HFFc6 (cell line): ENCODE measurements at places on chromosomes 1 and 21. TPM values are rescaled to one million over a fixed set of nuclear protein-coding genes. Genes with fewer than 3 reads are reported as not detected.

Gene LEFTY1
- not detected in 3 replicates for total RNA-seq

Gene S100A9
- total RNA-seq: not detected in 3 replicates

Gene MPZ
- total RNA-seq: 0.41 to 1.1 TPM (median 0.80 TPM) in 3 replicates

Gene CD52
- not detected in 3 replicates for total RNA-seq

Gene SPRR2E
- total RNA-seq: not detected in 3 replicates

Gene PTPN7
- not detected in 3 replicates for total RNA-seq

Gene PSMD4
- 182 to 215 TPM (median 185 TPM) in 3 replicates for total RNA-seq

Gene CCDC190
- 0.07 to 0.22 TPM (median 0.13 TPM) in 3 replicates for total RNA-seq

DNA sequence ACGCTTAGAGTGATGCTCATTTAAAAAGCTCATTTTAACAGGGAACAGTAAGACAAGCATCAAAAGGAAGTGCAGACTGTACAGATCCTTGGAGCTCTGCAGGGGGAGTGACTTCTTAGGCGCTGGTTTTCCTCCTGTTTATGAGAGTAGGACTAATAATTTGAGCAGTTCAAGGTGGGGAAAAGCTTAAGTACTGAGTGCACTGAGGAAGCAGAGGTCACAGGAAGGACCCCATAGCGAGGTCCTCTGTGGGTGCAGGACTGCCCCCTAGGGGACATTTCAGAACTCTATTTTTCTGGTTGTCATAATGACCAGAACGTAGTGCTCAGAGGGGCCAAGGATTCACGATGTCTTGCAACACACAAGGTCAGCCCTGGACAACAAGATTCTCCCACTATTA lies 112.1 kb downstream of the HLCS start:
- no peak for DNase-seq

- no peak for DNase-seq
These were observed 1.8 kb downstream of the TTLL10 start for GRCh38 chr1:1175221-1176062.

- DNase-seq: no peak
These were observed 82.9 kb downstream of the LHX4 start for GRCh38 chr1:180312926-180313325.

DNA sequence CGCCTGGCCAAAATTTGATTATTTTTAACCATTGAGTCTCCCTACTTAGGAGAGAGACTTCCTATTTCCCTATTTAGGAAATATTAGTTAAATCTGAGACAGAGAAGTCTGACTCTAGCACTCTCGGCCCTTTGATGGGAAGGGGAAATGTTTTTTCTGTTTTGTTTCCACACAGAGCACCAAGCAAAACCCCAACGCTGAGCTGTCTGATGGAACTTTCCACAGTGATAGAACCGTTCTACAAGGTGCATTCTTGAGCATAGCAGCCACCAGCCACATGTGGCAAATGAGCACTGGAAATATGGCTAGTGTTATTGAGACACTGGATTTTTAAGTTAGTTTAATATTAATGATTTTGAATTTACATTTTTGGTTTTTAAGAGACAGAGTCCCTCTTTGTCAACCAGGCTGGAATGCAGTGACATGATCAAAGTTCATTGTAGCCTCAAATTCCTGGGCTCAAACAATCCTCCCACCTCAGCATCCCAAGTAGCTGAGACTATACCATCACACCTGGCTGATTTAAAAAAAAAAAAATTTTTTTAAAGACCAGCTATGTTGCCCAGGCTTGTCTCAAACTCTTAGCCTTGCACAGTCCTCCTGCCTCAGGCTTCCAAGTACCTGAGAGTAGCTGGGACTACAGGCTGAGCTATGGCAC lies 77.3 kb upstream of the GALNT2 start:
- DNase-seq: no peak

GRCh38 chr21:42973309-42973990 lies 912 bp upstream of the PKNOX1 start:
- DNase-seq: no peak

- no peak for DNase-seq
These were observed 38.3 kb downstream of the SPSB1 start for GRCh38 chr1:9331016-9331415.

DNA sequence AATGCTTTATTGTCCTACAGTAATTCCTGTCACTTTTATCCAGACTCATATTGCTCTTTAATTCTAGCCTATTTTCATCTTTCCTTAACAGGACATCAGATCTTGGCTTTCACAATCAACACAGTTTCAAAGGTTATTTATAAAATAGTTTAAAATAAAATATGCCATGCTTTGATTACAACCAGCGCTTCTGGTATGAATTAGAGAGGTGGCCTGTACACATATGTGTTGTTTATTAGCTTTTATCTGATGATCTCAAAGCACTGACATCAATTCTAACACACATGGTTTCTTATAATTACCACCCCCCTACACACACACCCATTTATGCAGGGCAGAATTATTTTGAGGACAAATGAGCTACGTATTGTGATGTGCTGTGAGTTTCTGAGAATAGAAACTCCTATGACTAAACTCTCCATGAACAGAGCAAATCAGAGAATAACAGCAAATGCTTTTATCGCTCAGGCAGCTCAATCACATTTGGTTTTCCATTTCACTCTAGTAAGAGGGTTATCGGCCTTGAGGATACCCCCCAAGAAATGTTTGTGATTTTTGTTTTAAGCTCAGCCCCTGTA lies 18.0 kb downstream of the CD247 start:
- DNase-seq: no peak

DNA sequence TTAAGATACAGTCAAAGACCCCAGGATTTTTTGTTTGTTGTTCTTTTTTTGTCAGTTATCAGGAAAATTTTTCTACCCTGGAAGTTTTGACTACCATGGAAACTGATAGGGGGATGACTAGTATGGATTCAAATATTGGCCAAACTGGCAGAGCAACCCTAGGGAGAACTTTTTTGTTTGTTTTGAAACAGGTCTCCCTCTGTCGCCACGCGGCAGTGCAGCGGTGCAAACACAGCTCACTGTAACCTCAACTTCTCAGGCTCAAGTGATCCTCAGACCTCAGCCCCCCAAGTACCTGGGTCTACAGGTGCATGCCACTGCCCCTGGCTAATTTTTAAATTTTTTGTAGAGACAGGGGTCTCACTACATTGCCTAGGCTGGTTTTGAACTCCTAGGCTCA lies 46.6 kb downstream of the TOR3A start:
- no peak for DNase-seq

GRCh38 chr1:168470901-168471431 lies 72.8 kb downstream of the XCL2 start:
- DNase-seq: peak; percentile 94

DNA sequence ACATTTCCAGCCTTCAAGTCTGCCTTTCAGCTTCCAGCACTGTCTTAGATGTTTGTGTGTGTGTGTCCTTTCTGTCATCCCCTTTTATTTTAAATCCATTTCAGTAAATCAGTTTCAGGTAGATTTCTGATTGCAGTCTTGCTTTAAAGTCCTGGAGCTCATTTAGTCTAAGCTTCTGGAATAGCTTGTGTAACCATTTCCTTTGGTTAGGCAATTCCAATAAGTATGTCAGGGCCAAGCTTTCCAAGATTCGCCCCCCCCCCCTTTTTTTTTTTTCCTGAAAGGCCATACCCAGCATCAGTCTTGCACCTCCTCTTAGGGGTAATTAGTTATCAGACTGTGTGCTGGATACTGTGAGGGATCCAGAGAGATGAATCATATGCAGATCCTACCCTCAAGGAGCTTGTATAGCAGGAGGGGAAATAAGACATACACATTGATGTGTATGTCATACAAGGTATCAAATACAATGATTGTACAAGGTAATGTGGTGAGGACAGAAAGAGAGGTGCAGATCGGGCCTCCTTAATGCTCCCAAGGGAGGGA lies 41.3 kb downstream of the NFYC start:
- no peak for DNase-seq

DNA sequence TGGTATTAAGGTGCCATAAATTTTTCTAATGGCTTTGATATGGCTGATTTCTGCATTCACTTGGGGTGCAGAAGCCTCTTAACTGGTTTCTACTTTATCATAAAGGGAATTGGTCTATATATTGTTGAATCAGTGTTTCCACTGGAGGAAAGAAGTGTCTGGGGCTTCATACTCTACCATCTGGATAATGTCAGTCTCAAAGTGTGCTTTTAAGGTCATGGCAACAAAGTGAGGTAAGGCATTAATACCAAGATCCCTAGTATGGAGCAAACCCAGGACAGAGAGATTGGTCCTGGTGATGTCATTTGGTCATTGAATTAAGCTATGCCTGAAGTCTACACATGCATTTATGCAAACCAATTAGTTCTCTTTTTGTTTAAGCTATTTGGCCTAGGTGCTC lies 309.9 kb downstream of the DUSP10 start:
- no peak for DNase-seq
